CD4-positive, alpha-beta T cell treated with Interleukin-21 for 1 hour (primary cell): ENCODE measurements at places on chromosomes 4 and X.

DNA sequence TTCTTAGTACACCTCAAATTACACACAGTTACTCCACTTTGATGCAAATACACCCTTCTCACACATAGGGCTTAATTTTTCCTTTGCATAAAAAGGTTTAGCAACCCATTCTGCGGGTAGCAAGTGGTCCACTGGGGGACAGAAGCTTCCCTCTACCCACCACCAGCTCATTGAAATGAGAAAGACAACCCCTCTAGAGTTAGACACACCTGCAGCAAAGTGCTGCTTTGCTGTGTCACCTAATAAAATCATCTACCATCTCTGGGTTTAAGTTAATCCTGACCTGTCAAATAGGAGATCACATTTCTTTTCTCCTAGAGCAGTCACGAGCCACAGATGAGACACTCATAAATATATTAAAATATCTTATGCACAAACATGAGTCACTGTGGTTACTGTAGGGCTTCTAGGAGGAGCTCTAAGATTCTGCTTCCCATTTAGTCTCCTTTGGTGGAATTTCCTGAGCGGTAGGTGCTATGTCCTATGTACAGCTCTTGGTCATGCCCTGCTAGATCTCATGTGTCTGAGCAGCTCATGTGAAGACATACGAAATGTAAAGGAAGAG lies 11.9 kb downstream of the BMX start:
- no peak for DNase-seq

DNA sequence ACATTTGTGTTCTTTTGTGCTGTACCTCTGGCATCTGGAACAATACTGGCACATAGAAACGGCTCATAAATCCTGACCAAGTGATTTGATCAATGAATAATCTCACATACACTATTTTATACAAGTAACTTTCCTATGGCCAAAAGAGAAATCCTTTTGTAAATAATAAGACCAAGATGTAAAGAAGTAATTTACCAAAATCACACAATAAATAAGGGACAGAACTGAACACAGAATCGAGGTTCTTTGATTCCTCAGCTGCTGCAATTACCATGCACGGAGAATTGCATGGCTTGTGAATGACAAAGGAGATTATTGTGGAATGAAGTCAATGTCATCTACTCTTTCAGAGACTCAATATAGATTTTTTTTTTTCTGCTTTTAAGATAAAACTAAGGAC lies 576.8 kb upstream of the SMIM31 start:
- no peak for DNase-seq

DNA sequence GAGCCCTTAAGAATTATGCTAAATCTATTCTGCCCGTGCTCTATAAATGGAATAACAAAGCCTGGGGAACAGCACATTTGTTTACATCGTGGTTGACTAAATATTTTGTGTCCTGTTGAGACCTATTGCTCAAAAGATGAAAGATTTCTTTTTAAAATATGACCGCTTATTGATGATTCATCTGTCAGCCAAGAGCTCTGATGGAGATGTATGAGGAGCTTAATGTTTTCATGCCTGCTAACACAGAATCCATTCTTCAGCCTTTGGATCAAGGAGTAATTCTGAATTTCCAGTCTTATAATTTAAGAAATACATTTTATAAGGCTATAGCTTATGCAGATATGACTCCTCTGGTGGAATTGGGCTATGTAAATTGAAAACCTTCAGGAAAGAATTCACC lies 271.3 kb upstream of the FAT4 start:
- no peak for DNase-seq

DNA sequence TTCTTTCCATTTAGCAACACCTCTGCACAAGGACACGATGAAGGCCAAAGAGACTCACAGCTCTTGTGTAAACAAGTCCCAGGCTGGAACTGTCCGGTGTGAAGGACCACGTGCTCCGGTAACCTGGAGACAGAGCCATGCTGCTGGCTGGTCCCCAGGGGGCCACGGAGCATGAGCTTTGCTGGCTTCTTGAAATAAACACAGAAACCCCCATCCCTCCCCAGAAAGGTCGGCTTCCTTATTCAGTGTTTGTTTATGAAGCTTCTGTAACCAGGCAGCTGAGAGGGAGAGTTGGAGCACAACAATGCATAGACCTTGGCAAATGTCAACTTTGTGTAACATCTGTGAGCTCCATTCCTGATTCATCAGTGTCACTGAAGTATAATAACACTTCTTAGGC lies 109.4 kb downstream of the GPR143 start:
- DNase-seq, result no peak

DNA sequence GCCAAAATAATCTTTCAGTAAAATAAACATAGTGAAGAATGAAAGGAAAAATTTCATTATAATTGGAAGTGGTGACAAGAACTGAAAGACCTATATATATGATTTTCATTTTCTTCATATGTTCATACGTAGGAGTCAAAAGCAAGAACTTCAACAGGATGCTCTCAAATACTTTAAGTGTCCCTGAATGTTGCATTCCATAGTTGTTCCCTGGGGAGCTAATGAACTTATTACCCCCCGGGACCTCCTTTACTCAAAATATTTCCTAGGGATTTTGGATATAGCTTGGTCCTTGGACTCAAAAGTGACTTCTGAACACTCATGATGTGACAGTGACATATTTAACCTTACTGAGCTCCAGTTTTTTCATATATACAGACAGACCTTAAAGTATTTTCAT lies 44.9 kb upstream of the NDST4 start:
- no peak for DNase-seq

DNA sequence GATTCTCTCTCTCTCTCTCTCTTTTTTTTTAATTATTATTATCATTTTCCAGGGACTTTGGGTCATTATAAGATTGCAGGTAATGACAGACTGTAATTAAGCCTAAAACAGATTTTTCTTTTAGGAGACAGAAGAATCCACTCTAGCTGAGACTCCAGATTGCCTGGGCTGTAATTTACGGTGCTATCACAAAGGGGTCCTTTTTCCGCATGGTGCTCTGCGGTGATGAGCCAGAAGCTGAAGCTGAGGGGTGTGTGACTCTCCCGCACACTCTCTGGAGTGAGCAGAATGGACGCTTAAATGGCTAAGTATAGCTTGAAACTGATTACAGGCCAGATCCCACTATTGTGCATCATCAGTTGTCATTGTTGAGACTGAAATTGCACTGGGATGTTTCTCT lies 50.0 kb downstream of the LGI2 start:
- DNase-seq, result no peak

- no peak for DNase-seq
These were observed 68.6 kb downstream of the ANOS1 start for GRCh38 chrX:8663325-8663724.

DNA sequence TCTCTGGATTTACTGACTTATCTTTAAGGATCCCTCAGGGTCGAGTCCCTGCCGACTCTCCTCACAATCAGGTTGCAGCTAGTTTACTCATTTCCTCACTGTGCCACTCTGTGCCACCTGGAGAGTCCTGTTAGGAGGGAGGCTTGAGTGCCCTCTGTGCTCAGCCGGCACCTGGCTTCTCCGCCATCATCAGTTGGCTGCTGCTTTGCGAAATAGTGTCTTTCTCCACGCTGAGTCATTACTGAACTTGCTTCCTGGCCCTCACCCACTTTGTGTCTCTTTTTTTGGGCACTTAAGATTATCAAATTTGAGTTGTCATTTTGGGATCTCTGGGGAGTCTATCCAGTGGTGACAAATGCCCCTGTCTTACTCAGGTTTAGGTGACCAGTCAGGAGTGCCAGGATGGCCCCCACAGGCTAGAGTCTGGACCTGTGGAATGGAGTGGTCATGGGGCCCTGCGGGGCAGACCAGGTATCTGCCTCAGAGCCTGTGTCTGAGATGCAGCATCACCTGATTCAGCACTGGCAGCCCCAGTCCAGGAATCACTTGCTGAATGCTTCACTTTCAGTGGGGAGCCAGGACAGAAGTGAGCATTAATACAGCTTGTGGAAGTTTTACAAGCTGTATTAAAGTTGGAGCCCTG lies 37.7 kb downstream of the JADE1 start:
- no peak for DNase-seq

GRCh38 chr4:40986375-40986774 lies 228.0 kb downstream of the APBB2 start:
- no peak for DNase-seq

- DNase-seq, result no peak
These were observed 2073.8 kb upstream of the TENM3 start for GRCh38 chr4:180169394-180169793.

DNA sequence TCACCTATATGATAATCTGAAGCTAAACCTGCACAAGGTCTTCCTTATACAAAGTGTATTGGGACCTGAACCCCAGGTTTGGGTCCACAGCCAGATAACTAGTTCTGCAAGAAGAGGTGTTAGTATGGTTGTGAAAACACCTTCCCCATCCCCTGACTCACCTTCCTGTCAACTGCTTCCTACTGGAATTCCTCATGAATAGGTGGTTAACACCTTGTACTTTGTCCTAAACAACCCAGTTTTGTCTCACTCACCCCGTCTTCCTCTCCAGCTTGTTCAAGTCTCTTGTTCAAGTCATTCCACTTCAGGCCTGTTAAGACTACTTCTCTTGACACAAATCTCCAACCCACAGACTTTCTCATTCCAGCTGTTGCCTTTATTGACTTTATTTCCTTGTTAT lies 45.5 kb downstream of the CCNG2 start:
- DNase-seq, result no peak

DNA sequence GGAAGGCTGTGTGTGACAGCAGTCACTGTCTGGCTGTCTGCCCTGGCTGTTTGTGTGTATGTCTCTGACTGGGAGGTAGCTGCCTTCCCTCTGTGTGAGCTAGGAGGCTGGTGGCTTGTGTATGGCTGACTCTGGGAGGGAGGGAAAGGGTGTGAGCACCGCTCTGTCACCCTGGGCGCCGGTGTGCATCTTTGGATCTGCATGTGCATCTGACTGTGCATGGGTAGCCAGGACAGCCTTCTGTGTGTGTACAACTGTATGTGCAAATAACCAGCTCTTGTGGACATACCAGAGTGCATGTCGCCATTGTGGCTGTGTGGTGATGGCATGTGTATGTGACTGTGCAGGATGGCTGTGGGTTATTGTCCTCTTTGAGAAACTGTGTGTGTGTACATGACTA lies 7.4 kb upstream of the ERAS start:
- DNase-seq, result no peak

DNA sequence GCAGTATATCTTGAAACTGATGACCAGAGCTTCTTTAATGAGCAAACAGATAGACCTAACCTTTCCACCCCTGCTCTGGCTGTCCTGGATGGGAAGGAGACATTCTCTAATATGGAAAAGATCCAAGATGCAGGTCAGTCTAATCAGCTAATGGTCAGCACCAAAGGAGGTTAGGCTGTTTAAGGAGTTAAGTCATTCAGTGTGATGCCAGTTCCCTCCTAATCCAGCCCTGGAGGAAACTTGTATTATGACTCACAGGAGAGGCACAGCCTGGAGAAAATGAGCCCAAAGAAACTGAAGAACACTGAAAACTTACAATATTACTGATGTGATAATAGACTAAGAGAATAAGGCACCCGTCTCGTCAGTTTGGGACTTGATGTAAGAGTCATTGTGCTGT lies 323.0 kb downstream of the HNRNPD start:
- DNase-seq, result no peak

GRCh38 chrX:19955306-19955705 lies 35.6 kb downstream of the BCLAF3 start:
- DNase-seq, result no peak

GRCh38 chr4:26753617-26754016 lies 107.0 kb upstream of the STIM2 start:
- DNase-seq, result no peak

DNA sequence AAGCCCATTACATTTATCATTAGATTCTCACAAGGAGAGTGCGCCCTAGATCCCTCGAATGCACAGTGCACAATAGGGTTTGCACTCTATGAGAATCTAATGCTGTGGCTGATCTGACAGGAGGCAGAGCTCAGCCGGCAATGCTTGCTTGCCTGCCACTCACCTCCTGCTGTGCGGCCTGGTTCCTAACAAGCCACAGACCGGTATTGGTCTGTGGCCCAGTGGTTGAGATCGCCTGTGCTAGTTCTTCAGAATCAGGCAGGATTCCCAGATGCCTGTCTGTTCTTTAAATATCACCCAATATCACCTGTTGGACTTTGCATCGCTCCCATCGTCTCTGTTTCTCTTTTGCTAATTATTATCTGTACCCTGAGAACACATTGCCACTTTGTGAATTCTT lies 14.0 kb downstream of the DSPP start:
- no peak for DNase-seq

DNA sequence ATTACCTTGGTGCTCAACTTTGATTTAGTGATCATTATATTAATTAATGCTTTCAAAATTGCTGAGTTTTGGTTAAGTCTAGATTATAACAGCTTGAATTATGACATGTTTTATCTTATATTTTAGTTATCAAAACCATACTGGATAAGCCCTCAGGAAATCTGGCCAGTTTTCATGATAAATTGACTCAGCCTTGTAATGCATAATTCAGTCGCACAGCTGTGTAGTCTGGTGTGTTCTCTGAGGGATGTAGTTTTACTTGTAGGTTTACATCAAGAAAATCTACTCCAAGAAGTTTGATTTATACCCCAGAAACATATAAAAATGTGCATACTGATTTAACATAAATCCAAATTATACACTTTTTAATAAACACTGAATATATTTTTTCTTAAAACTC lies 477.5 kb downstream of the SPRY1 start:
- no peak for DNase-seq
